ENCODE measurements at places on chromosomes 16 and 17. TPM values are rescaled to one million over a fixed set of nuclear protein-coding genes. Genes with fewer than 3 reads are reported as not detected.

Gene CA5A
- total RNA-seq = not detected

Gene TBX4
- 0.12 TPM for total RNA-seq

Gene DNAH9
- 0.07 TPM for total RNA-seq

Gene SCGB1C2
- total RNA-seq = not detected

Gene ATP6V0D1
- 102 TPM for total RNA-seq

Gene SALL1
- 0.38 TPM for total RNA-seq

Gene SHCBP1
- 45.2 TPM for total RNA-seq

Gene ULK2
- 14.9 TPM for total RNA-seq

Gene DPEP3
- not detected for total RNA-seq

Gene CIBAR2
- total RNA-seq = not detected

Gene HBA2
- total RNA-seq = not detected

Gene CACNA1G
- 3.4 TPM for total RNA-seq

Gene SAMD14
- total RNA-seq = 0.56 TPM

Gene GPR142
- not detected for total RNA-seq

Gene LDAF1
- total RNA-seq = 17.2 TPM

Gene CLEC3A
- not detected for total RNA-seq

Data from A549 treated with Hydrocortisone at 1 μM for 4 hours (cell line).